Activated T-cell treated with anti-CD3 and anti-CD28 coated beads for 24 hours (primary cell): ENCODE measurements at places on chromosomes 5 and 9.

DNA sequence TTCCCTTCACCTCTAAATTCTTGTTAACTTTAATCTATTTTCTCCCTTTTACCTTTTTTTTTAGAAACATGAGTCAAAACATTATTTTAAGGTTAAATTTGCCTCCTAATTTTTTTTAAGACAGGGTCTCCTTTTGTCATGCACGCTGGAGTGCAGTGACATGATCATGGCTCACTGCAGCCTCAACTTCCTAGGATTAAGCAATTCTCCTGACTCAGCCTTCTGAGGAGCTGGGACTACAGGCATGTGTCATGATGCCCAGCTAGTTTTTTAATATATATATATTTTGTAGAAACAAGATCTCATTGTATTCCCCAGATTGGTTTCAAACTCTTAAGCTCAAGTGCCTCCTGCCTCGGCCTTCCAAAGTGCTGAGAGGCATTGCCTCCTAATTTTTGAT lies 424.7 kb upstream of the FAM174A start:
- no peak for DNase-seq

DNA sequence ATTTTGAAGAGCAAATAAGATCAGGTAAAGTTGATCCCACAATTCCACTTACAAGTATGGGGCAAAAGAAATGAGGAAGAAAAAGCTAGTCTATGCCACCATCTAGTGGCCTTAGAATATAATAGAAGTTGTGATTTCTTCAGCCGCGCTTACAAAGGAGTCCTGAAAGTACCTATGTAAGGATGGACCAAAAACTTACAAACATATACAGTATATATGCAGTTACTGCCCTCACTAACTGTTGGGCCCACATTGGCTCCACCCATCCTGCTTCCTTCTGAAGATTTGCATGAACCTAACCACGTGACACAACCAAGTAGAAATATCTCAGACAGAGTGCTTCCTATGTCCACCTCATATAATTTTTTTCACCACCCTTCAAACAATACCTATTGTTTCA lies 11.7 kb upstream of the OR13D1 start:
- DNase-seq: no peak

- no peak for DNase-seq
These were observed 48.0 kb upstream of the FAM120AOS start for GRCh38 chr9:93501406-93501805.

DNA sequence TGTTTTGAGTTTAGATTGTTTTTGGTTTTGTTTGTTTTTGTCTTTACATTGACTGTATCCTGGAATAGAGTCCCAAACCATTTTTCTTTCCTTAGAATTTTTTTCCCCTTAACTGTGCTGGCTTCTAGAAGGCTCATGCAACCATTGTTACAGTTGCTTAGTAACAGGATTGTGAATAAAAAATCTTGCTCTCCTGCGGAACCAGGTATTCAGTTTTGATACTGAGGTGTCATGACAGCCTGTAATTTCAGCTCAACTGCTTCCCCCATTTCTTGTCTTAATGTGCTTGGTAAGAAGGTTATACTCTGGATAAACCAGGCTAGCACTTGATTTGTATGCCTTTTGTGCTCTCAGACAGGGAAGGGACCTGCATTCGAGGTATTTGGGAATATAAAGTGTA lies 42.1 kb downstream of the FOCAD start:
- no peak for DNase-seq

- DNase-seq: no peak
These were observed 270.7 kb downstream of the TMEM167A start for GRCh38 chr5:82806513-82806912.
